ENCODE measurements at places on chromosomes 7 and 10.
A peak's percentile ranks its signal among the peaks of the same experiment; 100 is the strongest.

DNA sequence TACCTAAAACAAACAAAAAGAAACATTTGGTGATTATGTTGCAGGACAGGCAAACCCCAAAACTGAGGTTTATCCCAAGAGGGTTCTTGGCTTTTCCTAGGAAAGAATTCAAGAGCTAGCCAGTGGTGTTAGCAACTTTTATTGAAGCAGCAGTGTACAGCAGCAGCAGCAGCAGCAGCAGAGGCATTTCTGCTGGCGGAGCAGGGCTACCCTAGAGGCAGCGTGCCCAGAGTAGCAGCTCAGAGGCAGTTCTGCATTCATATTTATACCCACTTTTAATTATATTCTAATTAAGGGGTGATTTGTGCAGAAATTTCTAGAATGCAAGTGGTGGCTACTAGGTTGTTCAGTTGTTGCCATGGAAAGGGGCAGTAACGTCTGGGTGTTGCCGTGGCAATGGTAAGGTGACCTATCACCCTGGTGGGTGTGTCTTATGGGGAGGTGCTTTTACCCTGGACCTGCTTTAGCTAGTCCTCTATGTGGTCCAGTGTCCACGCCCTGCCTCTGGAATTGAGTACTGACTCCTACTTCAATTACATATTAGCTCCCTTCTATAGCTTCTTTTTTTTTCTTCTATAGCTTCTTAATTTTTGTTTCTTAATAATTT lies 53.9 kb downstream of the VCL start:
- H3K27ac ChIP-seq, result peak overlapping the region; percentile 18
- no peak for DNase-seq

DNA sequence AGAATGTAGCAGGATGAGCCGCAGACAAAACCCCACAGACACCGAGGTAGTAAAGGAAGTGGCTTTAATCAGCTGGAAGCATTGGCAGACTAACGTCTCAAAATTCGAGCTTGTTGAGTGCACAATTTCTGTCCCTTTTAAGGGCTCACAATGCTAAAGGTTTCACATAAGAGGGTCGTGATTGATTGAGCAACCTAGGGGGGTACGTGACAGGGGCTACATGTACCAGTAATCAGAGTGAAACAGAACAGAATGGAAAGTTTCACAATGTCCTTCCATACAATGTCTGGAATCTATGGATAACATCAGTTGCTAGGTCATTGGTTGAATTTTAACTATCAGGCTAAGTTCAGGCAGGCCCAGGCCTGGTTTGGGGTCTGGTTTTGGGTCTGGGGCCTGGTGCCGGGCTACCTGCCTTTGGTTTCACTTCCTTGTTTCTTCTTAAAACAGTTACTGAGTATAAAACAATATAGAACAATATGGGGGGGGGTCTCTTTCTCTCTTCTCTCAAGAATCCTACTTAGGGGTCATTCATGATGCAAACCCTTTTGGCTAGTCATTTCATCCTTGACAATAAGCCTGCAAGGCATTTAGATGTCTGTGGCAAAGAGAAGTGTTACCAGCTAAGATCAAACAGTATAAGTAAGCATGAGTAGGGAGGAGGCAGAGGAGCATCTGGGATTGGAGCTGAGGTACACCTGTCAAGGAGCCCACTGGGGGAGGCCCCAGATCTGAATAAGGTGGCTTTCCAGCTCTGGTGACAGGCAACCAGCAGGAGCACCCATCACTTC lies 364.1 kb downstream of the TNS3 start:
- no peak overlapping the region for H3K4me3 ChIP-seq
- no peaks in the 10 kb centered on the region for H3K36me3 ChIP-seq
- DNase-seq, result no peak
- peaks cover 5% of the 10 kb centered on the region for H3K27me3 ChIP-seq
- H3K27ac ChIP-seq, result no peak overlapping the region

DNA sequence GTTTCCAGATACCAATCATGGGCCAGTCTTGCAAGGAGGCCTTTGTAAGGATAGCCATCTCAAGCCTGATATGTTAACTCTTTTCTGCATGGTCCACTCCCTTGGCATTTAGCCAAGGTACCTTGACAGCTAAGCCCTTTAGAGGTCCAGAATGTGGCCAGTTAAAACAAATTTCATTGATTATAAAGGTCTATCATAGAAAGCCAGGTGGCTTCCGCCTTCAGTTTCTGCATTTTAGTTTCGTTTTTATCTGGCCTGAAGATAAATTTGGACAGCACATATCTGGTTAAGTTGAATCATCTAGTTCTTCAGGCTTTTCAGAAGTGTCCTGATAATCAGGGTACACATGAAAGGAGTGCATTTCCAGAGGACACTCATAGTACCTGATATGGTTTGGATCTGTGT lies 30.7 kb downstream of the ANKIB1 start:
- H3K27me3 ChIP-seq, result no peaks in the 10 kb centered on the region
- no peak for DNase-seq
- H3K4me1 ChIP-seq, result no peaks in the 10 kb centered on the region
- H3K36me3 ChIP-seq, result no peaks in the 10 kb centered on the region

GRCh38 chr10:133012573-133013359 lies 70.4 kb upstream of the CFAP46 start:
- no peak for DNase-seq
- no peak overlapping the region for H3K27ac ChIP-seq
- H3K27me3 ChIP-seq, result peaks cover 3% of the 10 kb centered on the region
- no peak overlapping the region for H3K4me3 ChIP-seq
- no peaks in the 10 kb centered on the region for H3K36me3 ChIP-seq

- DNase-seq, result no peak
- H3K36me3 ChIP-seq, result no peaks in the 10 kb centered on the region
- no peak overlapping the region for H3K27ac ChIP-seq
- H3K4me3 ChIP-seq, result no peak overlapping the region
- peaks cover 1% of the 10 kb centered on the region for H3K27me3 ChIP-seq
Observed at GRCh38 chr7:124686543-124687171, 78.9 kb downstream of the GPR37 start.

- peaks cover 59% of the 10 kb centered on the region for H3K36me3 ChIP-seq
- peaks cover 47% of the 10 kb centered on the region for H3K4me1 ChIP-seq
- H3K27me3 ChIP-seq, result peaks cover 34% of the 10 kb centered on the region
- H3K4me3 ChIP-seq, result peak overlapping the region; percentile 100
Observed at GRCh38 chr10:92692080-92692671, 2.4 kb downstream of the HHEX start.

GRCh38 chr7:157359581-157359980 lies 22.8 kb downstream of the DNAJB6 start:
- peaks cover 5% of the 10 kb centered on the region for H3K27me3 ChIP-seq
- peaks cover 48% of the 10 kb centered on the region for H3K36me3 ChIP-seq
- DNase-seq, result no peak
- peak overlapping the region; percentile 60 for H3K4me3 ChIP-seq
- H3K4me1 ChIP-seq, result peaks cover 22% of the 10 kb centered on the region
